ENCODE measurements at places on chromosomes 6 and 20. TPM values are rescaled to one million over a fixed set of nuclear protein-coding genes. Genes with fewer than 3 reads are reported as not detected.

Gene PHF1
- total RNA-seq = 27.0 TPM

Gene SEL1L2
- total RNA-seq = not detected

Gene TNFAIP3
- total RNA-seq = 10.6 TPM

Gene CRIP3
- total RNA-seq = not detected

Gene SMAP1
- 20.8 TPM for total RNA-seq
